Omental fat pad (tissue), 4 donors: ENCODE measurements at places on chromosomes 12 and 14. TPM values are rescaled to one million over a fixed set of nuclear protein-coding genes. Genes with fewer than 3 reads are reported as not detected.
A peak's percentile ranks its signal among the peaks of the same experiment; 100 is the strongest.

- no peak for DNase-seq
These were observed 300.9 kb downstream of the ACSS3 start for GRCh38 chr12:81378601-81379285.

GRCh38 chr12:66692170-66692569, 13.3 kb upstream of the GRIP1 start:
- no peak for DNase-seq

DNA sequence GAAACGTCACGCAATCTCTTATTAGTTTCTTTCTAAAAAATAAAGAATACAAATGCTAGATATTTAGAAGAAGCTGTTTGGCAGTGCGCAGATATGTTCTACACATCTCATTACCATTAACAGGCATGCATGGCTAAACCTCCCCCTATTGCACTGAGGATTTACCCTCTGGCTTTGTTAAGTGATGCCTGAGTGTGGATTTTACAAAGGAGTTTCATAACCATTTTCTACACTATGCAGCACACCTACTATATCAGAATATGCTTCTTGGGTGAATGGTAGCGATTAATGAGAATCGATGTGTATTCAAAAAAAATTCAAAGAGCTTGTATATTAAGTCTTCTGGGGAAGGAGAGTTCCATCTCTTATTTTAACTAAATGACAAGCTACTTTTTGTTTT, 1.1 kb upstream of the RMST start:
- no peak for DNase-seq

DNA sequence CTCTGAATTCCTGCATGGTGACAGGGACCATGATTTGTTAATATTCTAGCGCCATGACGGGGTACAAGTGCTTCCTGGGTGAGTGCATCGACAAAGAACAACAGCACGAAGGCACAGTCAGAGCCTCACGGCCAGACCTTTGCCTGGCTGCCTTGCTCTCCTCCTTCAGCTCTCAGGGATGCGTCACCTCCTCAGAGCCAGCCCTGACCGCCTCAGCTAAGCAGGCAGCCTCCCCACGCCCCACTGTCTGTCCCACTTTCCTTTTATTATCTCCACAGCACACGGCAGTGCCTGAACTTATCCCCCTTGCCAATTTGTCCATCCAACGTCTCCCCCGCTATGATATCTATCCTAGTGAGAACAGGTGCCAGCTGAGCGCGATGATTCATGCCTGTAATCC, 16.5 kb upstream of the FZD10 start:
- no peak for DNase-seq

GRCh38 chr12:62516927-62517326, 50.3 kb downstream of the MON2 start:
- DNase-seq, result no peak

DNA sequence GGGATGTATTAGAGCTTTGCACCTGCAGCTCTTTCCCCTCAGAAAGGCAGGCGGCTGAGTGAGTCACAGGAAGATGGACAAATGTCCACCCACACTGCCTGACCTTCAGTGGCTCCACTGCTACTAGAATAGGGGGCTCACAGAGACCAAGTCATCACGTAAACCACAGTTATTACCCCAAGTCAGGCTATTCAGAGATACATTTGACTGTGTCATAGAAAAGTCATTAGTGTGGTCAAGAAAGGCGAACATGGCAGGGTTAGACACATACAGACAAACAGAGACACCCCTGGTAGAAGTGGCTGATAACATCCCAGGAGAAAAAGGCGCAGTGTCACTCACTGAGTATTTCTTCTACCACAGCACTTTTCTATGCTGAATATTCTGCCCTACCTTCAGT, 36.0 kb downstream of the GCH1 start:
- DNase-seq, result no peak

GRCh38 chr12:122182887-122183587, at the start of gene LRRC43:
LRRC43 (plus strand) TSS chr12:122183123; CDS start chr12:122183145, 22 bp downstream.
- DNase-seq, result no peak

DNA sequence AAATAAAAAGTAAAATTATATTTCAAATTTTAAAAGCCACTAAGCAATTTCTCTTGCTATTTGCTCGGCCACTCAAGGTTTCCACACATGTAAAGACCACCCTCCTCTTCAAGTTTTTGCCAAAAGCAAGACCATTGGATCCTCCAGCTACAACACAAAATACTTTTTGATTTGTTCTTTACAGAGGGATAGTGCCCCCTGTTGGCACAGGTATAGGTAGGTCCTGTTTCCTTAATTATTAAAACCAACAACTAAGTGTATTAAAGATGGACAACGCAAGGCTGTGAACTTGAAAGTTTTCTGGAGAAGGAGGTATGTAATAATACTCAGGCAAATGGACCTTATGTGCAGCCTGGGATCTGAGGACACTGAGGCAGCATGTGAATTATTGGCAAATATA, 23.8 kb downstream of the ATP6V1D start:
- no peak for DNase-seq

GRCh38 chr12:73421832-73422231, 1115.8 kb upstream of the ATXN7L3B start:
- DNase-seq, result no peak

DNA sequence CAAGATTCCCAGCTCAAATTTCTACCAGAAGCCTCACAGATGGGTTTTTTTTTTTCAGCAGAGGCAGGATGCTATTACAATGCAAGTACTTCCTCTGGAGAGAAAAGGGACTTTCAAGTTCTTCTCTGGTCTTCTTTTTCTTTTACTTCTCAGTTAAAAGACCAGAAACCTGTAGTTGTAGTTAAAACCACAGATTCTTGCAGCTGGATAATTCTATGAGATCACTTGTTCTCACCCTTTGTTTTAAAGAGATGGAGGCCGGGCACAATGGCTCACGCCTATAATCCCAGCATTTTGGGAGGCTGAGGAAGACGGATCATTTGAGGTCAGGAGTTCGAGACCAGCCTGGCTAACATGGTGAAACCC, 47.6 kb upstream of the OVCH1 start:
- no peak for DNase-seq

DNA sequence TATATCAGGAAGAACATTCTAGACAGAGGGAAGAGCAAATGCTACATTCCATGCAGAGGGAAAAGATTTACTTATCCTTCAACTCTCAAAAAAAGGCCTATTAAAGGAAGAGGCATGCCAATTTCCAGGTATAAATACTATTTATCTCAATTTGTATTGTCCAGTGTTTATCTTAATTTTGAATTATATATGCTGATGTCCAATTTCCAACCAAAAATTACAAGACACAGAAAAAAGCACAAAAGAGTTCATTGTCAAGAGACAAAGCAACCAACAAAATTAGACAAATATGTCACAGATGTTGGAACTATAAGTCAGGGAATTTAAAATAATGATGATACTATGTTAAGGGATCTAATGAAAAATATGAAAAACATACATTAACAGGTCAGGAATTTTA, 286.6 kb upstream of the SFSWAP start:
- DNase-seq, result no peak

GRCh38 chr14:44766285-44766684, 195.5 kb downstream of the KLHL28 start:
- DNase-seq, result no peak

GRCh38 chr12:63826006-63826585, 18.4 kb upstream of the SRGAP1 start:
- no peak for DNase-seq

DNA sequence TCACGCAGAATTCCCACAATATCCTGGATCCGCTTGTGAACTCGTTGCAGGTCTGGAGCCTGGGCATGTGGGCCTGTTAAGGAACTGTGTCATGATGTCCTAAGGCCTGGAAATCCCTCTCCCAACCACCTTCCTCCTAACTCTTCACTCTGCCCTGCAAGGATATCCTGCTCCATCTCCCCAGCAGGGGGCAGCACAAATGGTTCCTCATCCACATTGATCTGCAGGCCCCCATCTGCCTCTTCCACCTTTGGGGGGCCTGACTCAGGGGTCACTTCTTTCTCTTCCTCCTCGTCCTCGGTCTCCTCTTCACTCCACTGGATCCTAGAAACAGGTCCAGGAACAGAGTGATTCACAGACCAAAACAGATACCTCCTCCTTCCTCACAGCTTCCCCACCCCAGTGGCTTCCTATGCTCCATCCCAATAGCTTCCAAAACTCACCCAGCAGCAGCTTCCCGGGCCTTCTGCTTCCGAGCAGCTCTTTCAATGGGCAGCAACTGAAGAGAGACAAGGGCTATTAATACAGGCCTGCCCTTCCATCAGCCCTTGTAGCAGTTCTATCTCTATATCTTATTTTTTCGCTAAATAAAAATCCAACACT, 4.5 kb downstream of the NOP2 start:
- peak; percentile 58 for DNase-seq

DNA sequence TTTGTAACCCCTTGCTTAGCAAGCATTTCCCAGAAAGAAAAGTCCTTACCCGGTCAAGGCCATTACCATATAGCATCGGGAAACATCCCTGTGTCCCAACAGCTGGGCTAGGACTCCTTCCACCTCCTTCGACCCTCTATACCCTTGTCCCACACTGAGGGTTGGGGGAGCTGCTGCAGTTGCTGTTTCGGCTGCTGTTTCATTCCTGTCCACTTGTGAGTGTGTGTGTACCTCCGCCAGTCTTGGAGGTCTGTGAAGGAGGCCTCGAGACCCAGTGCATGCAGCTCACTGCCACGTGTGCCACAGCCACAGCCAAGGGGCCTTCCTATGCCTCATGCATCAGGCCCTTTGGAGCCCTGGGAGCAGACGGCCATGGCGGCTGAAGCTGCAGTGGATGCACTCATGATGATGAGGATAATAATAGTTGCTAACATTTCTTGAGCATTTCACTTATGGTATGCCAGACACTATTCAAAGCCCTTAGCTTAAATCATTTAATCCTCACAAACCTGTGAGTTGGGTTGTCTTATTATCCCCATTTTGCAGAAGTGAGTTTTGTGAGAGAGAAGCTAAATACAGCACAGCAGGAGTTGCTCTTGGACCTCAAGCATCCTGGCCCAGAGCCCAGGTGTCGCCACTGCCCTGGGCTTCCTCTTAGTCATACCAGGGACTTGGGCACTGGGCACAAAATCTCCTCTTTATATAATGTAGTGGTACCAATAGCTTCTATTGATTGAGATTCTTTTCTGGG, 156.5 kb downstream of the PRKCH start:
- peak; percentile 58 for DNase-seq

GRCh38 chr12:19575337-19576243, 136.3 kb downstream of the AEBP2 start:
- no peak for DNase-seq

DNA sequence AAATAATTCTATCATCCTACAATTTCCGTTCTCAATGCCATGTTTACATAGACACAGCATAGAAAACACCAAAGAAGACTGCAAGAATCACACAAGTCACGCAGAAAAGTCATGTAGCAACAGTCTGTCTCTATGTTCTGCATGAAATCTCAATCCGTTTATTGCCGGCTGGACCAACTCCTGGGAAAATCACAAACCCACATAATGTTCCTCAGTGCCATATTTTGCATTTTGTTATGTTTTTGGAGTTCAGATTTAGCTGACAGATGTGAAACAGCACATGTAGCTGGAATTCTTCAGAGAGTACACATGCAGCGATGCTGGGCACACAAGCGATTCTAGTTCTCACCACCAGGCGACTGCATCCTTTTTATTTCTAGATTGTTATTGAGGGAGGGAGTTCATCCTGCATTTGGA, 193.1 kb downstream of the APAF1 start:
- DNase-seq, result no peak

DNA sequence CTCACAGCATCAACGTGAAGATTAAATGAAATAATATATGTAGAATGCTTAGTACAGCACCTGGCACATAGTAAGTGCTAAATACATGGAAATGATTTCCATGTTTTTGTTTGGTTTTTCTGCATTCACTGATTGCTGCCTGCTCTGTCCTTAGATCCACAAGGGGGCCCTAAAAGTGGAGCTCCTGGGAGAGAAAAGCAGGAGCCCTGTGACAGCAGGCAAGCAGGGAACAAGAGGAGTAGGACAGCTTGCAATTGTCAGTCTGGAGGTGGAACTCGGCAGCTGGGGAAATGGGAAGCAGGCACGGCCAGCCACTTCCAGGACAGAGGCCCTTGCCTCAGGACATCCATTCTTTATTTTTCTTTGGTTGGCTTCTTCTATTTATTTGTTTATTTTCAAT, 292.9 kb downstream of the BMP4 start:
- no peak for DNase-seq

GRCh38 chr12:20199780-20200179, 168.6 kb upstream of the PDE3A start:
- DNase-seq, result no peak

- no peak for DNase-seq
These were observed 34.4 kb upstream of the GALNT9 start for GRCh38 chr12:132363661-132364347.

GRCh38 chr12:45518291-45519235, 210.9 kb upstream of the ARID2 start:
- no peak for DNase-seq

GRCh38 chr12:6827437-6827911, 733 bp upstream of the P3H3 start:
- peak; percentile 65 for DNase-seq

DNA sequence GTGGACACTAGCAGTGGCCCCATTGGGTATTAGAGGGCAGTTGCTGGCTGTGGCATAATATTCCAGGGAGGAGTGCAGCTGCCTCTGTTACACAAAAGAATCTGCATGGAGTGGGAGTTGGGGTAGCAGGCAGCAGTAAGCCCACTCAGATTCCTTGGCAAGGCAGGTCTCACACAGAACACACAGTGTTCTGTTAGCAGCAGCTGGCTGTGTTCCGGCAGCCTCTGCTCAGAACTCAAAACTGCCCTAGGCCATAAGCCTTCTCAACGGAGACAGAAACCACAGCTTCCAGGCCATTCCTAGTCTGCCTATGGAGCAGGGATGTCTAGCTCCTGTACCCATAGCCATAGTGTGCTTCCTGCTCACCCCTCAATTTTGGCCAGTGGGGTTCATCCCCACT, 1085.4 kb downstream of the SLC6A15 start:
- DNase-seq, result no peak

The SCN8A gene
- total RNA-seq, result 0.50 TPM

The TPH2 gene
- total RNA-seq, result not detected

The KRT72 gene
- not detected for total RNA-seq

The BEGAIN gene
- total RNA-seq, result 1.0 TPM

The LTBP2 gene
- 31.6 TPM for total RNA-seq

The LARP4 gene
- 44.5 TPM for total RNA-seq

The TEX52 gene
- not detected for total RNA-seq

The SLC6A13 gene
- 0.84 TPM for total RNA-seq

The TEDC1 gene
- 18.9 TPM for total RNA-seq

The IQSEC3 gene
- 3.3 TPM for total RNA-seq

The DEGS2 gene
- 0.19 TPM for total RNA-seq

The HAL gene
- total RNA-seq, result 1.5 TPM

The CAPZA3 gene
- not detected for total RNA-seq

The DNAJC22 gene
- total RNA-seq, result not detected
